Panc1 (cell line): ENCODE measurements at places on chromosomes 7 and 10. TPM values are rescaled to one million over a fixed set of nuclear protein-coding genes. Genes with fewer than 3 reads are reported as not detected.

TNPO3 gene
- total RNA-seq = 71.8 TPM

NPC1L1 gene
- total RNA-seq = not detected

GLI3 gene
- 3.7 TPM for total RNA-seq

GNGT1 gene
- total RNA-seq = not detected

TMEM213 gene
- not detected for total RNA-seq

HERPUD2 gene
- total RNA-seq = 36.4 TPM

RBM48 gene
- 10.1 TPM for total RNA-seq

CLEC2L gene
- not detected for total RNA-seq

EGR2 gene
- total RNA-seq = 0.82 TPM

PLEKHS1 gene
- total RNA-seq = 0.21 TPM

LUC7L2 gene
- total RNA-seq = 110 TPM

REPIN1 gene
- total RNA-seq = 209 TPM

AZGP1 gene
- 0.49 TPM for total RNA-seq
